IPS DF 6.9 (cell line): ENCODE measurements at places on chromosomes 5 and 9.

GRCh38 chr9:93376411-93376810 is 75.1 kb upstream of the FAM120A start:
- no peak for DNase-seq

- no peak for DNase-seq
Observed at GRCh38 chr5:17019324-17019723, 83.2 kb upstream of the MYO10 start.

DNA sequence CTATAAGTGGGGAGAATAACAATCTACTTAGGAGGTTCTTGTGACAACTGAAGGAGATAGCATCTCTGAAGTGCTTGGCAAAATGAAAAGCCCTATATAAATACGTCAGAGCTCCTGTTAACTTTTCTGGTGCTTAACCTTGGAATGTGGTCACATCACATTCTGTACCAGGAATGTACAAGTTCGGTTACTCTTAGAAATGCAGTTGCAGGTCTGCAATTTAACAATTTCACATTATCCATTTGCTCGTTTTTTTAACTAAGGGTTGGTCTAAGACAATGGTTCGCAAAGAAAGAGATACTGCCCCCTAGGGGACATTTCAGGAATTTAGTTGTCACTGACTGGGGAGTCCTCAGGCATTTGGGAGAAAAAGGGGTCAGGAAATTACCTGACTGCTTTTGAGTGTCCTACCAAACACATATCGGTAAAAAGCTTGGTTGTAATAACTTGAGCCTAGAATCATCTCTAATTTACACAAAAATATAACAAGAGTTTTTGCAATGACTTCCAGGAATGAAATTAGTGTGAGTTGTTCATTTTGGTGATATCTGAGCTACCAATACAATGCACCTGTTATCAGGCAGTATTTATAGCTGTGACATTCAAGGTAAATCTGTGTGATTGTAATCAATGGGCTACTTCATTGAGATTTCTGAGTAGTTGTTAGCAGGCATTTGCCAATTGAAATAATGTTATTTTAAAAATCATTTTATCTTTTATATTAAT is 5.4 kb upstream of the HBEGF start:
- DNase-seq, result peak; percentile 55

- no peak for DNase-seq
Observed at GRCh38 chr5:177393206-177393765, 7.2 kb downstream of the PFN3 start.

DNA sequence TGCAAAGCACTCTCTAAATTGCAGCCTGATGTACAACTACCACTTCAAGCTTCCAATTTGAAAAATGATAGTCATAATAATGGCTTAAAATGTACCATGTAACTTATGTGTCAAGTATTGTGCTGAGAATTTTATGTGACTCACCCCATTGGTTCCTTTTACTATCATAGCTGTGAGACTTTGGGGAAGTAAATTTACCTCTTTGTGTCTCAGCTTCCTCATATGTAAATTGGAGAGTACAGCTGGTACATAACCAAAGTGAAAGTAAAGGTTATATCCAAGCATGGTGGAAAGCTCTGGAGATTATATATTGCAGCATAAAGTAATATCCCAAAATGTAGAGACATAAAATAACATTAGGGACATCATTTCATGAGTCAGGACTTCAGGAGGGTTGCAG is 2200.4 kb upstream of the C9orf72 start:
- no peak for DNase-seq

GRCh38 chr9:126796758-126797157 is 8.1 kb upstream of the ZBTB43 start:
- no peak for DNase-seq

GRCh38 chr5:127572930-127573329 is 55.5 kb downstream of the PRRC1 start:
- DNase-seq, result no peak

DNA sequence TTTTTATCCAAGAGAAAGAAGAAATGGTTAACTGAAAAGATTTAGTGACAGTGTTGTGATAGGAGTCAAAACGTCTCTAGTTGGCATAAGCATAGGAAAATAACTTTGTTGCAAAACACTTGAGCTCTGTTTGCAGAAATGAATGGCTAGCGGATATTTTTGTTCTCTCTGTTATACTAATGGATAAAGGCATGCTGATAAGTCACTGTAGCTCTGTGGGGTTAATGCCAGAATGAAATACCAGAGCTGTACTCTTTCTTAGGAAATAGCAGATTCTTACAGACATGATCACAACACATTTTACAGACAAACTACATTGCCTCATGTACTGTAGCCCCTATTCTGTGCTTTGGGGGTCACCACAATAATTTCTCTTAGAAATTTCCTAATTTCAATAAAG is 202.8 kb downstream of the DMRTA1 start:
- no peak for DNase-seq

- DNase-seq, result no peak
Observed at GRCh38 chr9:95125652-95126051, 191.9 kb downstream of the FANCC start.

DNA sequence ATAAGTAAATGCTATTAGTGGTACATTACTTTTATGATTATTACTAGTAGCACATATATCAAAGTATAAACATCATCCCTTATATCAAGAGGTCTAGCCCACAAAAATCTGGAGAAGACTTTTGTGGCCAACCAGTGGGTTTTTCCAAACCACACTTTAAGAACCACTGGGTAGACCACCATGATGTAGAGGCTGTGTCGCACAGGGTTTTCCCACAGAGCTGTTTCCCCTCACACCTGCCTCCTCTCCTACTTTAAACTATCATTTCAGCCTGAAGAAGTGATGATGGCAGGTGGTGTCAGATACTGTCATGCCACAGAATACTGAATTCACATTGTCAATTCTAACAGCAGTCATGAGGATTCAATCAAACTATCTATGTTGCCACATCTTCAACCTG is 109.2 kb downstream of the FBXW11 start:
- DNase-seq, result no peak

- no peak for DNase-seq
Observed at GRCh38 chr5:146042628-146043279, 62.6 kb downstream of the PLAC8L1 start.

GRCh38 chr5:179152144-179152895 is 92.1 kb downstream of the ZNF354C start:
- no peak for DNase-seq

- DNase-seq, result no peak
Observed at GRCh38 chr5:176927562-176927961, 28.4 kb upstream of the HK3 start.

GRCh38 chr5:111863801-111864200 is 106.8 kb upstream of the NREP start:
- DNase-seq, result no peak

DNA sequence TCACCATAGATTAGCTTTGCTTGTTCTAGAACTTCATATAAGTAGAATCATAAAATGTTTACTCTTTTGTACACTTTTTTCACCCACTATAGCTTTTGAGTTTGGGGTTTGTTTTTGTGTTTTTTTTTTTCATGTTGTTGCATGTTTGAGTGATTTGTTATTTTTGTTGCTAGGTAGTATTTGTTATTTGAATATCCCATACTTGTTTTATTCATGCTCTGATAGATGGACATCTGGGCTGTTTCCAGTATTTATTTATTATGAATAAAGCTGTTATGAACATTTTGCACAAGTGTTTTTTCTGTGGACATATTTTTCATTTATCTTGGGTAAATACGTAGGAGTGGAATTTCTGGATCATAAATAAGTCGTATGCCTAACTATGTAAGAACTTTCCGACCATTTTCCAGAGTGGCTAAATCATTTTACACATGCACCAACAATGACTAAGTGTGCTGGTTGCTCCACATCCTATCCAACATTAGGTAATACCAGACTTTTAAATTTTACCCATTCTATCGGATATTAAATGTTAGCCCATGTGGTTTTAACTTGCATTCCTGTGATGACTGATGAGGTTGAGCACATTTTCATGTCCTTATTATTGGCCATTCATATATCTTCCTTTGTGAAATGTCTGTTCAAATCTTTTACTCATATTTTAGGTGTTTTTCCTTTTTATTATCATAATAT is 69.1 kb upstream of the NR4A3 start:
- DNase-seq, result no peak

DNA sequence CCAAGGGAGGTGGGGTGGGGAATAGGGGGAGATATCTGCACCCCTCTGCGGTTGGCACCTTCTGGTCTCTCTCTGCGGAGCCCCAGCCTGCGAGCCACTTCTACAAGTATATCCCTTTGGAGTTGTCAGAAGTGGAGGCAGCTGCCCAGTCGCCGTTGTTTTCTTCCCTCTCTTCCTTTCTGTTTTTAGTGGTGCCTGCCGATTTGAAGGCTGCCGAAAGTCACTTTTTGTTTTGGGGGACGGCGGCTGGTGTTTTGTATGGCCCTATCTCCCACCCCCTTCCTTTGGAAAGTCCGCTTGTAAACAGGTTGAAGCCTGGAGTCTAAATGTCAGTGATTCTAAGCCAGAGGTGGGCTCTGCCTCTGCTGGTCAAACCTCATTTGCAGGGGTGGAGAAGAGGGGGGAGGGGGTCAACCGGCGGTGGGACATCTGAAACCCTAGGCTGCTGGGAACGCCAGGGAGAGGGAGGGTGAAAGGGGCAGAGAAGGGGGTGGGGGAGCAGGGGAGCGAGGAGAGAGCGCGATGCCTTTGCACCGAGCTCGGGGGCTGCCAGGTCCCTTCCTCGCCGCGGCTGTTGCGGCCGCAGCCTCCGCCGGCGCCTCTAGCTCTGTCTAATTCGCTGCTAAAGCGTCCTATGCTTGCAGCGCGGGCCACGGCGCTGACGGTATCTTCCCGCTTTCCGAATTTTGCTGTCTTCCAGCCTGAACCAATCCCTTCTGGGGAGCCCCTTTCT is at the start of gene FGF10:
Gene FGF10, minus strand, starts transcription at position 331 of the 733 bp plus-strand sequence. CDS start 738 bp downstream, outside the sequence.
- peak; percentile 45 for DNase-seq

- DNase-seq, result peak; percentile 31
Observed at GRCh38 chr5:124263680-124264491, 482.6 kb downstream of the ZNF608 start.

DNA sequence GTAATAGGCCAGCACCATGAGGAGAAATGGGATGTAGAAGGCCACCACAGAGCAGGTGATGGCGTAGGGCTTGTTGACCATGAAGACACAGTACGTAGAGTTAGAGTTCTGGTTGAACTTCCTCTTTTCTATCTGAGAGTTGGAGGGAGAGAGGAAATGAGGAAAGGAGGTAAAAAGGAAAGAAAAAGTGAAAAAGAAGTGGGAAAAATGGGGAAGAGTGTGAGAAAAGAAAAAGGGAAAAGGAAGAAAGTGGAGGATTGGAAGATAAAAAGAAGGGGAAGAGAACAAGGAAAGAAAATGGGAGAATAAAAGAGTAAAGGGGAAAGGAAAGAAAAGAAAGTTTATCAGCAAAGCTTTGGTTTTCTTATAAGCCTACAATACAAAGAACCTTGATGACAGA is 126.1 kb downstream of the FBXO38 start:
- DNase-seq, result no peak

GRCh38 chr5:133959643-133960042 is 8.8 kb downstream of the C5orf15 start:
- DNase-seq, result no peak

GRCh38 chr9:89854715-89855475 is 250.1 kb downstream of the GADD45G start:
- DNase-seq, result no peak

DNA sequence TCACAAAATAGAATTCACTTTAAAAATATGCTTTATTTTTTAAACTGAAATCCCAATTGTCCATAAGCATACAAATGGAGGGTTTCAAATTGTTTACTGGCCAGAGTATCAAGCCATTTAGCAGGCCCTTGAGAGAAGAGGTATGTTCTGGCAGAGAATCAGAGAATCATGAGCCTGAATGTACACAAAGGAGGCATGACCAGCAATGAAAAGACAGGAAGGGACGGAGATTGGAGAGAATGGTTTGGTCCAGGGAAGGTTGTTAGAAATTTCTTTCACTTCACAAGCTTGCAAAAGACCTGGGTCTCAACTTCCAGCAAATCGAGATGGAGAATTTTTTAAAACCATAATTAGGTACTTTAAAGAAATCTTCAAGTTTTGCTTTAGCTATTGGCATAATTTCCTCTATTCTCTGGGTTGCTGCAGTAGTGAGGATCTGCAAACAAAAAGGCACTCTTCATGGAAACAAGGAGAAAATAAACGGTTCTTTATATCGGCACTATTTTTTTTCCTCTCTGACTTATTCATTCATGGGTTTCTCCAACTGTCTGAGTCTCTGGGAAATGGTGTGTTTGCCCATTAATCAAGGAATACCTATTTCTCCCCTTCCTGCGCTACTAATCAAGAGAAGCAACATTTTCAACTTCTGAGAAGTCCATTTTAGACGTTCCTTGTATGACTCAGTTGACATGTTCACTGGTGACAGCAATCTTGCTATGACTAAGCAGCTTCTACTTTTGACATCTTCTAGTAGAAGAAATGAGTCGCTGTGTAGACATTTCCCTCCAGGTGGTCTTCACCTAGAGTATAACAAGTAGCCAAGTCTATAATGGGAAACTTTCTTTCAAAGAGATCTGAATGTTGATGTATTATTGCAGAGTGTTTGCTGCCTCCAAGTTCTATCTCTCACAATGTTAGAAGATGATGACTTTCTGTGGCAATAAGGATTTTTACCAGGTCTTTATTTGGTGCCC is 23.1 kb upstream of the ERCC6L2 start:
- DNase-seq, result no peak

- no peak for DNase-seq
Observed at GRCh38 chr9:31236344-31236743, 1148.1 kb upstream of the ACO1 start.

GRCh38 chr9:91483189-91483691 is 59.6 kb upstream of the NFIL3 start:
- DNase-seq, result no peak

- no peak for DNase-seq
Observed at GRCh38 chr5:143442385-143442784, 38.9 kb upstream of the NR3C1 start.

- DNase-seq, result no peak
Observed at GRCh38 chr5:158223054-158223600, 364.2 kb upstream of the CLINT1 start.

GRCh38 chr9:5485378-5486085 is 24.8 kb upstream of the PDCD1LG2 start:
- DNase-seq, result no peak

DNA sequence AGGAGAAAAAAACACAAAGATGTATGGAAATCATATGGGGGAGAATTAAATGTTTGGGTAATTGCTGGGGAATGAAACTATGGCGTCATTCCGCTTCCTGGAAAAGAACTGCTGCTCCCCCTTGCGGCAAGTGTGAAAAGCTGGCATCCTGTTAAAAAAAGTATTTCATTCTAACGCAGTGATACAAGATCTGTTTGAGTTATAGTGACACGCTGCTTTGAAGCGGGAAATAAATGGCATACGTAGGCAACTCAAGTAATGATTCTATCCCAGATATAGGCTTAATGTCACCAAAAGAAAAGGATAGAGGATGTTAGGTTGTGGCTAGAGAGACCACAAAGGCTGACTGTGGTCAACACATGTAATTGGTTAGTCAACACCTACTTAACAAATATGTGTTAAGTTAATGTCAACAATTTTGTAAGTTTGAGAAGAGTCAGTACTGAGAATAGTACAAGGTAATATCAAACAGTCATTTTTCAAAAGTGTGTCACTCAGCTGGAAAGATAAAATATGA is 70.2 kb upstream of the ALDH1A1 start:
- DNase-seq, result peak; percentile 33
